AML-193 (cell line): ENCODE measurements at places on chromosomes 7 and 10.

DNA sequence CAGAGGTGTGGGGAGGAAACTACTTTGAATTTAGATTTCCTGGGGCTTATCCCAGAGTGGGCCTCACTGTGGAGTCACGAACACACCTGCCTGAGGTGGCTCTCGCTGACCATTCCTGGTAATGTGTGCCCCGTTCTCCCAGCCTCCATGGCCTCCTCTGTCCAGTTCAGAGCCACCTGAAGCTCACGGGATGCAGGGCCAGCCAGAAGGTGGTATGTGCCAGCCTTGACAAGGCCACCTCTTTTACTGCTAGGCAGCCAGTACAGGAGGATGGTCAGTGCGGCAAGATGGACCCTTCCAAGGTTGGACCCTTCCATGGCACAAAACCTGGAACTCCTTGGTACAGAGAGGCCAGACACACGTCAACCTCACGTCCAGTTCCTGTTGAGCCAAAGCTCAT is 210.3 kb downstream of the DNAJB6 start:
- no peak for DNase-seq

- no peak for DNase-seq
Measured at GRCh38 chr7:98291717-98292116, 10.2 kb downstream of the BRI3 start.

DNA sequence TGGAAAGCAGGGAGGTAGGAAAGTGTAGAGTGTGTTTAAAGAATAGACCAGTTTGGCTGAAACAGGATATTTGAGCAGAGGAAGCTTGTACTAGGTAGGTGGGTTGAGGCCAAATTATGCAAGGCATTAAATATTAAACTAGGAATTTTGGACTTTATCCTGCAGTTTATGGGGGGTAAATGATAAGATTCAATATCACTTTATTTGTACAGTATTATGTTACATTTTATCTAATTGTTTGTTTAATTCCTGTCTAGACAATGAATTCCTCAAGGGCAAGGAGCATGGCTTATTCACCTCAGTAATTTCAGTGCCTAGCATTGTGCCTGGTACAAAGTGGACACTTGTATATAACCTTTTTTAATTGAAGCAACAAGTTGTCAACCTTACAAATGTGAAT is 125.9 kb downstream of the CFTR start:
- no peak for DNase-seq

DNA sequence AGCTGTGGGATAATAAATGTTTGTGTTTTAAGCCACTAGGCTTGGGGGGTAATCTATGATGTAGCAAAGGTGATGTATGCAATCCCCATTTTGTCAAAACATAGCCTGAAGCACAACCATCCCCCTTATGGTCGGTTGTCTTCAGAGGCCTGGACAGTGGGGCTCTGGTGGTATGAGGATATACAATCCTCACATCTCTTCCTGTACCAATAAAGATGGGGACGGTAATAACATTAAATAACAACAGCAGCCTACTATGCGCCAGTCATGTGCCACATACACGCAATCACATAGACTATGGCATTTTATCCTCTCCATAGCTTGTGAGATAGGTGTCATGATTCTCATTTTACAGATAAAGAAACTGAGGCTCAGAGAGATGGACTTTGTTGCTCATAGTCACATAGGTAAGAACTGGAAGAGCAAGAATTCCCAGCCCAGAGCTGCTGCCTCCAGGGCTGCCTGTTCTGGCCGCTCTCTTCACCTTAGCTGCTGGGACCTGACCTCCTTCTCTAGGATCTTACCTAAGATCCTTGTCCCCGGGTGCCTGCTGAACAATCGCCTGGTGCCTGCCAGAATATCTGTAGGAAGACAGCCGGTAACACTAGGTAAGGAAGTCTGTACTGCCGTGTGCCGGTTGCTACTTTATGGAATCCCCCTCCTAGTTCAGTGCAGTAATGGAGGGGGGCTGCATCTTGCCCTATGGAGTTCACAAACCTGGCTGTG is 108.6 kb downstream of the ARHGAP22 start:
- no peak for DNase-seq

- DNase-seq: no peak
Measured at GRCh38 chr7:150924369-150924781, 53.7 kb downstream of the KCNH2 start.

DNA sequence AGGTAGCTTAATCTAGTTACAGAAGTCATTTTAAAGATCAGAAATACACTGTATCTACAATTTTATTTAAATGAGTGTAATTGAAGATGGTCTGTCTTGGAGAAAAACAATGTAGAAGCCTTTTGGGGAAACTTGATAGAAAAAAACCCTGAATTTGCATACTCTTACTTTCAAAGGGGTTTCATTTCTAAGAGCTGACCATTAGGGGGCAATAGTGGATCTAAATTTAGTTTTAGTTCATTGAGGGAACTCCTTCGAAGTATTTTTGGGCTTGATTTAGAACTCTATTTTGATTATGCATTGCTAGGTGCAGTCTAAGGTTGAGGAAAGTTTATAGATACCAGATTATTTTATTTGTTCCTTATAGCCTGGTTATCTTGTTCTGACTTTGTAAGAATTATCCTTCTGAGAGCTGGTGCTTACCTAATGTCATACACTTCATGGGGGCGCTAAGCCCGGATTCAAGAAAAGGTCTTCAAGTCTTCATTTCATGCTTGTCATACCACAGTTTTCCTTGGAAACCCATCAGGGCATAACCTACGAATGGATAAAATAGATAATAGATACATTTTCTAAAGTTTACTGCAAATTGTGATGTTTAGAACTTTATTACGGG is 69.1 kb upstream of the MXI1 start:
- peak; percentile 88 for DNase-seq

GRCh38 chr10:94397549-94398370 is 4.6 kb upstream of the TBC1D12 start:
- DNase-seq: no peak

GRCh38 chr7:1697499-1698125 is 27.5 kb downstream of the ELFN1 start:
- DNase-seq: no peak

GRCh38 chr7:131629217-131629882 is 72.9 kb upstream of the PODXL start:
- DNase-seq: no peak

- DNase-seq: no peak
Measured at GRCh38 chr10:124401633-124402032, 17.1 kb downstream of the OAT start.

- DNase-seq: peak; percentile 37
Measured at GRCh38 chr7:157276731-157277562, 59.9 kb upstream of the DNAJB6 start.

DNA sequence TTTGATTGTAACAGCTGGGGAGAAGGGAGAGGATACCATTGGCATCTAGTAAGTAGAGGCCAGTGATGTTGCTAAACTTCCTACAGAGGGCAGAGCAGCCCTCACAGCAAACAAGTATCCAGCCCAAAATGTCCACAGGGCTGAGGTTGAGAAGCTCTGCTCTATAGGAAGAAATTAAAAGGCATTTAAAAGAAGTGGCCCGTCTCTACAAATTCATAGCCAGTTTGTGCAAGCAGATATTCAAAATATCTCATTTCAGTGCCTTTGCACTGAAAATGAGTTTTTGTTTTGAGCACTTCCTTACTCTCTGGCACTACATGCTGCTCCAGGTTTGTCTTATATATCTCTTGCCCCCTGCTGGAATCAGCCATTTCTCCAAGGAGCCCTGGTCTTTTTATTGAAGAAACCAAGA is 330.0 kb downstream of the BBS9 start:
- DNase-seq: peak; percentile 34

- DNase-seq: no peak
Measured at GRCh38 chr7:156397249-156397648, 243.3 kb upstream of the RNF32 start.

- no peak for DNase-seq
Measured at GRCh38 chr7:33671531-33672262, 233.6 kb upstream of the BMPER start.

DNA sequence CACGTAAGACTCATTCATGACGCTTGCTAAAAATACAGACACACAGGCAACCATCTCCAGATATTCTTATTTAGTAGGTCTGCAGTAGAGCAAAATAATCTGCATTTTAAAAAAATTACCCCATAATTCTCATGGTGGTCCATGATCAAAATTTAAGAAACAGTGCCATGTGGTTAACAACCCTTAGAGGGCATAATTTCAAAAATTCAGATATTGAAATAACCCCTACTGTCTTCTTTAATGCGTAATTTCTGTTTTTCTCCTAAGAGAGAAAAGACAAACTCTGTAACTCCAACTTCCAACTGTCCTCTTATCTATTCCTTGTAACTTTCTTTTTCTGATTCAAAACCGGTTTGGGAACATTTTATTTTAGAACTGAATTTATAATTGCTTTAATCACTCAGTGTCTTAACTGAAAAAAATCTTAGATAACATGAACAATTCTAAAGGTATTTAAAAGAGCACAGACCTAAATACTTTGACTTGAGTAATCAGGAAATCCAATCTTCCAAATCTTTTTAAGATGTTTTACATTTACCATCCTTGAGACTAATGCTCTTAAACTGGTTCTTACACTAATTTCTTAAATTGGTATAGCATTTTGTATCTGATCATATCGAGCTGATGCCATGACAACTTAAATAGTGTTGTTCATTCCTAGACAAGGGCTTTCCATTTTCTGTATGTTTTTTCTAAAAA is 148.0 kb downstream of the GALNT11 start:
- DNase-seq: no peak

- DNase-seq: no peak
Measured at GRCh38 chr10:102627291-102627735, 17.0 kb upstream of the TRIM8 start.

DNA sequence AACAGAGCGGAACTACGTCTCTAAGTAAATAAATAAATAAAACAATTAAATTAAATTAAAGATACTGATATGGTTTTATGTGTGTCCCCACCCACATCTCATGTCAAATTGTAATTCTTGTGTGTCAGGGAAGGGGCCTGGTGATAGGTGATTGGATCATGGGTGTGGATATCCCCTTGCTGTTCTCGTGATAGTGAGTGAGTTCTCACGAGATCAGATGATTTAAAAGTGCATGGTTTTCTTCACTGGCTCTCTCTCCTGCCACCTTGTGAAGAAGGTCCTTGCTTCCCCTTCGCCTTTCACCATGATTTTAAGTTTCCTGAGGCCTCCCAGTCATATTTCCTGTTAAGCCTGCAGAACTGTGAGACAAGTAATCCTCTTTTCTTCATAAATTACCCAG is 29.0 kb upstream of the OGDHL start:
- no peak for DNase-seq

- no peak for DNase-seq
Measured at GRCh38 chr10:129646973-129647372, 179.9 kb downstream of the MGMT start.

GRCh38 chr7:54336800-54337199 is 205.4 kb upstream of the VSTM2A start:
- DNase-seq: no peak

DNA sequence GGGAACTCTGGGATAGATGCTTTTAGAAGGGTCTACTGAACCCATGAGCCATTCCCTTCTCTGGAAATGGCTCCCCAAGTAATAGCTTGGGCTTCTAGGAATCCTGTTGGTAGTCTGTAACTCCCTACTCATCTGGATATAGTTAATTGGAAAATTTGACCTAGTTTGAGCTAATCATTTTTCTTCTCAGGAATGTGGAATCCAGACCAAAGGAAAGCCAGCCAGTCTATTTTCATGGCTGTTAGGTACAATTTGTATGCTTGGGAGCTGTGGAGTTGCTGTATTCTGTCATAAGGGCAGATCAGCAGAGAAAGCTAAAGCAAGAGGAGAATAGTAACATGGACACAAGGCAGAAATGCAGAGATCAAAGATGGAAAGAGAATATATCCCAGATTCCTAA is 71.6 kb upstream of the C1GALT1 start:
- no peak for DNase-seq

DNA sequence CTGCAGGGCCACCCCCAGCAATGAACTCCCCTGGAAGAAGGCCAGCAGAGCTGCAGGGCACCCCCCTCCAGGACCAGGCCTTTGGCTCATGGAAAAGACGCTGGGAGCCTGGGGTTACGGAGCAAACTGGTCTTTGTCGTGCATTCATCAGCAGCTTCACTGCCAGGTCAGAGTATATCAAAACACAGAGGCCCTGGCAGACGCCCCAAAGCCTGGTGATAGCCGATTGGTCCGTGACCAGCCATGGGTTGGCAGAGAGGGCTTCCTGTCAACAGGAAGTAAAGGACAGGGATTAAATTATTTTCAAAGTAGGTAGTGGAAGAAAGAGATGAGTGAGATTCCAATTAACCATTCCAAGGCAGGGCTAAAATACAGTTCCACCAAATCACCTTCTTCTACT is 9.0 kb downstream of the PRKAG2 start:
- DNase-seq: no peak

DNA sequence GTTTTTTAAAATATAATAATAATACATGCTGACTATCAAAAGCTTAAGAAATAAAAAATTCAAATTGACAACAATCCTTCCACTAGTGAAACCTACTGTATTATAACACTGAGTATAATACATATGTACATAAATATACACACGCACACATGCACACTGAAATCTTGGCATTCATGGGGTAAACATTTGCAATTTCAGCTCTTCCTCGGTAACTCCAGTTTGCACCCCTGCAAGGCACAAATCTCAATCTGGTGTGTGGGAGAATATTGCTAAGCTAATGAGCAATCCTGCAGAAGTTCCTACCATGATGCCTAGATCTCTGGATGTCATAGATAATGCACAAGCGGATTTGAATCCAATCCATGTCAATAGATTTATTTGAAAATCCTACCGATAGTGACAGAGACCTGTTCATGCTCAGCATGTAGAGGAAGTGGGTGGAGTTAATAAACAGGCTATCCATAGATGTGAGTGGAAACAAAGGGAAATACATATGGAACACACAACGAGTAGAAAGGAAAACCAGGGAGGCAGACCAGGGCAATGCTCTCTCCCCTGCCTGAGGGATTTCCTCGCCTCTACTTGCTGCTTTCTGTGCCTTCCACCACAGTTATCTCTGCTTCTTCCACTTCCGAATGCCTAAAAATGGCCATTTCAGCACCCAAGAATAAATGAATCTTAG is 38.1 kb upstream of the LANCL2 start:
- no peak for DNase-seq

GRCh38 chr7:158695726-158696452 is 8.7 kb downstream of the NCAPG2 start:
- DNase-seq: peak; percentile 91

GRCh38 chr7:159130820-159131219 is 13.8 kb downstream of the VIPR2 start:
- no peak for DNase-seq

GRCh38 chr7:158778471-158778870 is 50.8 kb downstream of the ESYT2 start:
- no peak for DNase-seq

DNA sequence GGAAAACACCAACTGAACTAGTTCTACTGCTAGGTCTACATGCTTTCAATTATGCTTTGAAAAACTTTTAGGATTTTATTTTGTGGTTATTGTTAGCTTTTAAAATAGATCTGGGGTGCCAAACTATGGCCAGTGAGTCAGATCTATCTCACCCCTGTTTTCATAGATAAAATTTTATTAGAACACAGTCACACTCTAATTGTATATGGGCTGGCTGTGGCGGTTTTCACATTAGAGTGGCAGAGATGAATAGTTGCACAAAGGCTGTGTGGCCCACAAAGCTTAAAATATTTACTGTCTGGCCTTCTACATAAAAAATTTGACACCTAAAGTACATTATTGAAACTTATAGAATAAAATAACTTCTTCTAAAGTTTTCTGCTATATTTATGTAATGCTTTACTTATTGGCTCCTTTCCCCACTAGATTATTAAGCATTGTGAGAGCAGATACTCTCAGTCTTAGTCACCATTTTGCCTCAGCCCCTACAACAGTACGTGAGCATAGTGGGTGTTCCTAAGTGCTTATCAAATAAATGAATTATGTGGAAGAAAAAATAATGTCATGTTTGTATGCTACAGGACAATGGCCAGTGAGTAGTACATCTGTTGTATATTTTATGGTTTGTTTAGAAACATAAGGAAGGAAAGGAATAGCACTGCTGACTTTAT is 5.4 kb upstream of the SUV39H2 start:
- no peak for DNase-seq
